ENCODE measurements at places on chromosomes 5 and 9.

- DNase-seq = peak; percentile 63
Observed at GRCh38 chr5:132190161-132190817, 37.4 kb downstream of the P4HA2 start.

GRCh38 chr5:40112875-40113274 is 566.8 kb upstream of the PTGER4 start:
- DNase-seq = no peak

- DNase-seq = no peak
Observed at GRCh38 chr5:8399471-8399870, 530.5 kb downstream of the MTRR start.

DNA sequence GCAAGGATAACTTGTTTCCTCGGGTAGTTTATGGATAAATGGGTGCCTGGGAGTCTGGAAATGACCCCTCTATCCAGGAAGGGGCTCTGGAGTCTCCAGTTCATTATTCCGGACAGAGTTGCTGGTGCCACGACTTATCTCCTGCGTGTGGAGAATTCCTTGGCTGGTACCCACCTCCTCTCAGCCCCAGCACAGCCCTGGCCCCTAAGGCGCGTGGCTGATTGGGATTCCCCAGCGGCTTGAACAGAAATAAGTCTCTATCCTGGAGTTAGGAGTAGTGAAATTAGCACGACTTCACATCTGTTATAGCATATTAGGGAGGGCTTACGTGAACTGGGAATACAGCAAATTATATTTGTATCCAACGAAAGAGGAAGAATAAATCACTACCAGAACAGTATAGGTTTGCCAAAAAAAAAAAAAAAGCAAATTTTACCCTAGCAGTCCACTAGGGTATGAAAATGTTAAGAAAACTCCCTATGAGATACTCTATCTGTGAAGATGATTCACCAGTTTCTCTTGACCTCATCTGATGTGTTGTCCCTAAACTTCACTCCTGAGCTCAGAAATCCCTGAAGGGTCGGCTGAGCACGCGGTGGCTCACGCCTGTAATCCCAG is 172.5 kb upstream of the OTULINL start:
- DNase-seq = no peak

- no peak for DNase-seq
Observed at GRCh38 chr5:99305045-99305580, 376.3 kb upstream of the CHD1 start.

DNA sequence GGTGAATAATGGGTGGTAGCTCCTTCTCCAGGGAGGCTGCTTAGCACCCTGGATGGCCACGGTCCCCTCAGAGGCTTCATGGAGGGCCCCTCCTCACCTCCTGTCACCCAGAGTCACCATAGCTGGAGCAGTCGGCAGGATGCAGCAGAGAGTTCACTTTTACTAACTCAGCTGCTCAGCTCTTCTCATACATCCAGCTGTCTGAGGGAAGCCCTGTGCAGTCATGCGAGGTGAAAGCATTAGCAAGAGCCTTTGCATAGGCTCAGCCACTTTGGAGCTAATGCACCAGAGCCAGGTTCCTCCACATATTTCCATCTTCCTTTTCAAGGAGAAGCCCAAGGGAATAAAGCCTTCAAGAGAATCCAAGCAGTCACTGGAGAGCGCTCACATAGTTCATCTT is 499.2 kb downstream of the BNC2 start:
- DNase-seq = no peak

DNA sequence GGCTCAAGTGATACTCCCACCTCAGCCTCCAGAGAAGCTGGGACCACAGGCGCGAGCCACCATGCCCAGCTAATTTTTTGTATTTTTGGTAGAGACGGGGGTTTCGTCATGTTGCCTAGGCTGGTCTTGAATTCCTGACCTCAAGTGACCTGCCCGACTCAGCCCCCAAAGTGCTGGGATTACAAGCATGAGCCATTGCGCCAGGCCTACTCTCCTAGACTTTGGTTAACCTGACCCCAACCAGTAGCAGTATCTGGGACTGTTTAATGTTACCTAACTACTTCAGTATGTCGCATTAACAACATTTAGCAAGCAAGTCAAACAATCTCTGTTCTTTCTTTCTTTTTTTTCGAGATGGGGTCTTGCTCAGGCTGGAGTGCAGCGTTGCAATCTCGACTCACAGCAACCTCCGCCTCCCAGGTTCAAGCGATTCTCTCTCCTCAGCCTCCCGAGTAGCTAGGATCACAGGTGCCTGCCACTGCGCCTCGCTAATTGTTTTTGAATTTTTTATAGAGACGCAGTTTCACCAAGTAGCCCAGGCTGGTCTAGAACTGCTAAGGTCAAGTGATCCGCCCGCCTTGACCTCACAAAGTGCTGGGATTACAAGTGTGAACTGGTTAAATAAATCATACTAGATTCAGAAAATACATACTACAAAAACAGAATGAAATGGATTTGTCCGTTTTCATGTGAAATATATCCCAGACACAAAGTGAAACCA is 2.0 kb downstream of the AK3 start:
- no peak for DNase-seq

DNA sequence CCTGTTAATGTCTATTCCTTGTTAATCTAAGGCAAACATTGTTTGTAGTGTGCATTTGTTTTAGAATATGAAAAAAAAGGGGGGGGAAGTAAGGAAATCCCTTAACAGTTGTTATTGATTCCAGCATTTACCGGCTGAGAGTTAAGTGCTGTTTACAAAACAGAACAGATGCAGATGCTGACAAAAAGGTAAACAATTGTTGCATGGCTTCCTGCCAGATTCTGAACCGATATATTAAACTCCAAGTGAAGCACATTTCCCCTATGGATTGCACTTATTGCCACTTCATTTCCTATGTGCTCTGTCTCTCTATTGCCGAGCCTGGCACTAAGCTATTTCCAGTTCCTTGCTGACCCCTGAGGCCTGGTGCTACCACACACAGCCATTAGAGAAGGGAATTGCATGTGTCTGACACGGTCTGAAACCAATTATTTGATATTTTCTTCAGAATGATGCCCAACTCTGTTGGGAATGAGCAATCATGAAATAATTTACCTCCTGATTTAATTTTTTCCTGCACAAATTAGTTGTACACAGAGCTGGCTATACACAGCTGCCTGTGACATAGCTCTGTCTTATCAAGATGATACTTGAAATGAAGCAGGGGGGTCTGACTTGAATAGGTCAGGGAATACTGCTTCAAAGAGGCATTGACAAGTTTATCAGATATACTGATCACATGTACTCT is 109.8 kb downstream of the KIAA0825 start:
- DNase-seq = no peak

DNA sequence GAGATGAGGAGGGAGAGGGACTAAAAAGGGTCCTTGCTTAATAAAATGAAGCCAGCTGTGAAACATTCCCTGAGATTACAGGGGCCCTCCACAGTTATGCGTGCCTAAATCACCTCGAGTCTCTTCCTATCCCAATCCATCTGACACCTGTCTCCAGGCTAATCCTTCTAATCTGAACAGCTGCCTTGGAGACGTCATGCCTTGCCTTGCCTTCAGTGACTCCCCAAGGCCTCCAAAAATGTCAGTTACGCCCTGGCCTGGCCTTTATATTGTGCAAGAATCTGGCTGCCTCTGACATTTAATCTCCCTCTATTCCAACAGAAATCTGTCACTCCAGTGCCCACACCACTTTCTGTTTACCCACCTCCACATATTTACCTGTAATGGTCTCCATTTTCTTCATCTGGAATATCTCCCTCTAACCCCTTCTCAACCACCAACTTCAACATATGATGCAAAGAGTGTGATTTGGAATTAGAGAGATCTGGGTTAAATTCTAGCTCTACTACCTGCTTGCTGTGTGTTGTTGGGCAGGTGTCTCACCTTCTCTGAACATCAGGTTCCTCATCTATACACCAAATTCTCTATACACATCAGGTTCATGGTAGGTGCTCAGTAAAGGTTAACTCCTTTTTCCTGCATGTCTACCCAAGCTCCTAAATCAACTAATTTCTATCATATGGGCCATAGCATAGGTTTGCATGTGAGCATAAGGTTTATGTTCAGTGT is 57.9 kb downstream of the PTCD2 start:
- DNase-seq = no peak

DNA sequence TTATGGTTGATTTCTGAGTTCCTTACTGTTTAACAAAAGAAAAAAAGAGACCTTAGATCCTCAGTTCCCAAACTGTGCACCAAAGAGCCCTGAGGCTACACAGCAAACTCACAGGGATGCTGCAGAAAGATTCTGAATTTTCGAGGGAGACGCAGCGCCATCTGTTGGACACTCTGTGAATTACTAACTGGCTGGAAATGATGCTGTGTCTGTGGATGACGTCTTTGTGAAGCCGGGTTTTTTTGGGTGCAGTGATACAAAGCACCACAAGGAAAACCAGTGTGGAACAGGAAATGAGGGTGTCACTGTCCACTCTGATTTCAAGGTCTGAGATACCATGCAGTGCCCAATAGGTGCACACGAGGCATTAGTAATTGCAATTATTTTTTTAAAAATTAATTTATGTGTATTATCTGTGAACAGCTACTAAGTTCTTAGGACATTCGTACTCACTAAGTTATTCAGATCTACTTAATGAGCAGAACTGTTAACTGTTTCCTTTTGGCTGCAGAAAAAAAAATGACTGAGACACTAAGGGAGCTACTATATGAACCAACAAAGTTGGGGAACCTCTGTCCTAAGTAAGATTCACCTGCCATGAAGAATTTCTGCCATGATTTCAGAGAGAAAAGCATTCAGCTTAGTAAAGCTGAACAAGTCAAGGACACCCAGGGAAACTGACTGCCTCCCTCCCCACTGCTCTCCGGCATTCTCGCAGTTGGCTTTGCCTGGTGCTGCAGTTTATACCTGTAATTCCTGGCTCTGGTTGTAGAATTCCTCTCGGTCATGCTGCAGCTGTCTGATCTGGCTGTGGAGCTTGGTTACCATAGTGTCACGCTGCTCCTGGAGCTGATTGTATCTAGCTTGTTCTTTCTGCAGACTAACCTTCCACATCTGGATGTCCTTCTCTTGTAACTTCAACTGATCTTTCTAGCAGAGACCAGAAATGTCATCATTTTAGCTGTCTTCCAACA is 23.4 kb downstream of the SPACA9 start:
- peak; percentile 84 for DNase-seq

GRCh38 chr5:172843825-172844576 is 9.9 kb downstream of the ERGIC1 start:
- no peak for DNase-seq

GRCh38 chr5:64497386-64497785 is 8.4 kb upstream of the RGS7BP start:
- no peak for DNase-seq

DNA sequence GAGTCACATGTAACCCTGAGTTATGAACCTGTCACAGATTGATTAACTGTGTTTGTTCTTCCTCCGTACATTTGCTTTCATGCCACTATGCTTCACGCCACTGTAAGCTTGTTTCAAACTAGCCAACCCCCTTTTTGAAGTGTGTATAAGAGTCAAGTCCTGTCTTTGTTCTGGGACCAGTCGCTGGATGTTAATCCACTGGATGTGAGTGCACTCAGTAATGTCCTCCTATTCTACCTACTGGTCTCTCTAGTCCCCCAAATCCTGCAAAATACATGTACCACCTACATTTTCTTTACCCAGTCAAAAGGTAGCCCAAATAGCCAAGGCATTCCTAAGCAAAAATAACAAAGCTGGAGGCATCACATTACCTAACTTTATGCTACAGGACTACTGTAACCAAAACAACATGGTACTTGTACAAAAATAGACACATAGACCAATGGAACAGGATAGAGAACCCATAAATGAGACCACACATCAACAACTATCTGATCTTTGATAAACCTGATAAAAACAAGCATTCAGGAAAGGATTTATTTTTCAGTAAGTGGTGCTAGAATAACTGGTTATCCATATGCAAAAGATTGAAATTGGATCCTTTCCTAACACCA is 1139.1 kb upstream of the SEMA6A start:
- no peak for DNase-seq

DNA sequence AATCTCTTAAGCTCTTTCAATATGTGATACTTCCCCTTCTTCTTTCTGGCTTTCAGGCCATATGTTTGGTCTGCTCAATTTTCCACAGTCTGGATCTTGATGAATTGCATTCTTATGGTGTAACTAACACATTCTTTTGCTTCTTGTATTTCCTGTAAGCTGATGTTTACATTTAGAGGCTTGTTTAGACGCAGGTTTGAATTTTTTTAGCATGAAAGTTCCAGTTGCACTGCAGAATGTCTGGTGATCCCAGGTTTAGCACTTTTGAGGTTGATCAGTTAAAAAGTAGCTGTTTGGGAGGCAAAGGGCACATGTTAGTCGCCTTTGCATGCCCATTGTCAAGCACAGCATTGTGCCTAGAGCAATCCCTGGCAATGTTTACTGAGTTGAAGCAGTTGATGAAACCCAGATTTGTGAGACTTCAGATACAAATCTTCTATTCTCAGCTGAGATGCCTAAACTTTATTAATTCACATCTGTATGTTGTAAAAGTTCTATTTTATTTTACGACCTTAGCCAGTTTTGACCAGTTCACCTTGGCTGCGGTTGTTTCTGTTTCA is 59.6 kb upstream of the SPATA31C2 start:
- DNase-seq = no peak

DNA sequence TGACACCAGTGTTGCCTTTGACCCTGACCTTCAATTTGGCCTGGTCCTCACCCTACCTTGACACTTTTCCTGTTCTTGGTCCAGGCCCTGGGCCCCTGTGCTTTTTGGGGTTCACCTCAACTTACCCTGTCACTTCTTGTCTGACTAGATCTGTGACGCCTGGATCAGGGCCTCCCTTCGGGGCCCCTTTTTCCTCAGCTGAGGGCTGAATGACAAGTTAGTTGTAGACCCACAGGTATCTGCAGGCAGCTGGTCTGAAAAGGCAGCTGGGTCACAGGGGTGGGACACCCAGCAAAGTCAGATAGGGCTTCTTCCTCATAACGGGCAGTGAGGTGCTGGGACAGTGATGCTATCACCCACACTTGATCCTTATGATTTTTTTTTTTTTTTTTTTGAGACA is 10.0 kb upstream of the MYORG start:
- DNase-seq = no peak

DNA sequence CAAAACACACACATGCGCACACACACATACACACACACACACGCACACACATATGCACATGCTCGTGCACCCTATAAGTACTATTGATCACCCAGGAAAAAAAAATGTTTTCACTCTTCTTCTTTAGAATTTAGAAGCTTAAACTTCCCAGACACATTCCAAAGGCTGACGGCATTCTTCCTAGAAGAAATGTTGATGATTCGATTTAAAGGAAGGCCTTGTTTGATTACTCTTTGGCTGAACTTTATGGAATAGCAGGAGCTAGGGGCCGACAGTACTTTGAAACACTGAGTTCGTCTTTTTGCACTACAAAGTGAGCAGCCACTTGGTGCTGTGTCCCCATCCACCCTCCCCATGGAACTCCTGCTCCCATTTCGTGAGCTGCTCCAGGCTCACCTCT is 113.2 kb downstream of the EGFLAM start:
- DNase-seq = no peak

- no peak for DNase-seq
Observed at GRCh38 chr9:121453232-121453892, 46.3 kb downstream of the GGTA1 start.

GRCh38 chr9:94014920-94015319 is 59.8 kb upstream of the BARX1 start:
- no peak for DNase-seq

- DNase-seq = no peak
Observed at GRCh38 chr5:173399851-173400250, 71.6 kb upstream of the STC2 start.

- no peak for DNase-seq
Observed at GRCh38 chr9:759983-760736, 81.3 kb upstream of the DMRT1 start.

- DNase-seq = no peak
Observed at GRCh38 chr9:130981002-130981755, 27.8 kb upstream of the LAMC3 start.

- DNase-seq = no peak
Observed at GRCh38 chr5:8462565-8462964, 593.6 kb downstream of the MTRR start.

Measured in GM10248 (cell line).